ENCODE measurements at places on chromosomes 7 and 10.

GRCh38 chr7:15239801-15240200 lies 322.0 kb downstream of the AGMO start:
- no peak for DNase-seq

- no peak for DNase-seq
These were observed 527.6 kb downstream of the SORCS1 start for GRCh38 chr10:106636766-106637491.

DNA sequence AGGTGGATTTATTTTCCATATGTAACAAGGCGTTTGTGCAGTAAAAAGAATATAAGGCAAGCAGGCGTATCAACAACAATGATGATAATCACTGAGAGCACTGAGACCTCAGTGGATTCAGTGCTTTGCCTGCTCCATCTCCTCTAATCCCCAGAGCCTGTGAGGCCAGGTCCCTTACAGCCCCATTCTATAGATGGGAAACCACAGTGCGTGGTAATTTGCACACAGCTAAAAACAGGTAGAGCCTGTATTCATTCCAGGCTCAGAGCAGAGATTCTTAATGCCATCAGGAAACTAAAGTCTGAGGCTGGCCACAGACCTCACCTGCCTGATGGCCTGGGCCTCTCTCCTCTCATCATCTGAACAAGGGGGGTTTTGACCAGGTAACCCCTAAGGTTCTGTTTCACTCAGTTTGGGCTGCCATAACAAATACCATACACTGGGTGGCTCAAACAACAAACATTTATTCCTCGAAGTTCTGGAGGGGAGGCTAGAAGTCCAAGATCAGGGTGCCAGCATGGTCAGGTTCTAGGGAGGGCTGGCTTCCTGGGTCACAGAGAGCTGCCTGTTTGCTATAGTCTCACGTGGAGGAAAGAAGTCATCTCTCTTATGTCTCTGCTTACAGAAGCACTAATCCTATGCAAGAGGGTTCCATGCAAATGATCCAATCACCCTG lies 10.3 kb upstream of the RASSF4 start:
- DNase-seq = no peak

GRCh38 chr10:132021504-132022143 lies 39.9 kb upstream of the BNIP3 start:
- DNase-seq = no peak

DNA sequence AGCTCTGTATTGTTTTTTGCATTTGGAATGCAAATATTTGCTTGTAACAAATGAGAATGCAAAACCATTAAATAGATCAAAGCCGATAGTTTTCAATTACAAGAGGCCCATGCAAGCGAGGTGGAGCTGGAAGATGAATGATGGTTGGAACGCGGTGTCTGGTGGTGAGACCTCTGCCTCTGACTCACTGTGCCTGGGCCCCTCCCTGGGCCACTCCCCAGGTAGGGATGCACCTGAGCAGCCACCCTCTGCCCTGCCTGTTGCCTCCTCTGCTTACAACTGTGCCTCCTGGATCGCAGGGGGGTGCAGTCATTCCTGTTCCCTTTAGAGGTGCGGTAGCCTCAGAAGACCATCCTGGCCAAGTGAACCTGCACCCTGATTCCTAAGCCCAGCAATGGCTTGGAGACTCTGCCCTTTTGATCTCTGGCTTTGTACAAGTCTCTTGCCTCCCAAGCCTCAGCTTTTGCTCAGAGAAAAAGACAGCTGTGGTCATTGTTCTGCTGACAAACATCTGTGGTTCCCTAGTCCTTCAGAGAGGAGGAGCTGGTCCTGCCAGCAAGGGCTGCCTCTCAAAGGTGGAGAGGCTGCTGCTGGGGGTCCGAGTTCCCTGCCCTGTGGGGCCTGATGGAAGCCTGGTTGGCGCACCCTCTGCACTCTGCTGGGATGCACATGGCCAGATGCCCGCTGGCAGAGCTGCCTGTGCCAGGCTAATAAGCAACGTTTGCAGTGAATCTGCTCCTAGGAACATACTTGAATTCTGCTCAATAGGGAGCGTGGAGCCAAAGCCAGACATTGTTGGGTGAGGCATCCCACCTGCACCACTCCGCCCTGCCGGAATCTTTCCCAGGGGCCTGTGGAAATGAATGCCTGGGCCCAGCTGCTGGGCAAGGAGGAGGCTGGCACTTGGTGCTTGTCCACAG lies 126.3 kb upstream of the TCERG1L start:
- DNase-seq = no peak

DNA sequence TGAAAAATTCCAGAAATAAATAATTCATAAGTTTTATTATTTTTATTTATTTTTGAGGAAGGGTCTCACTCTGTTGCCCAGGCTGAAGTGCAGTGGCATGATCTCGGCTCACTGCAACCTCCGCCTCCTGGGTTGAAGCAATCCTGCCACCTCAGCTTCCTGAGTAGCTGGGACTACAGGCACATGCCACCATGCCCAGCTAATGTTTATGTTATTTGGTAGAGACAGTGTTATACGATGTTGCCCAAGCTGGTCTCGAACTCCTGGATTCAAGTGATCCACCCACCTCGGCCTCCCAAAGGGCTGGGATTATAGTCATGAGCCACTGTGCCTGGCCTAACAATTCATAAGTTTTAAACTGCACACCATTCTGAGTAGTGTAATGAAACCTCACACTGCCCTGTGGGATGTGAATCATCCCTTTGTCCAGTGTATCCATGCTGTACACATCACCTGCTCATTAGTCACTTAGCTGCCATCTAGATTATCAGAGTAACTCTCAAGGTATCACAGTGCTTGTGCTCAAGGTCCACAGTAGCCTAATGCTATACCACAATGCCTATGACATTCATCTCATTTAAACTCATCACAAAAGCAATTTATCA lies 17.9 kb downstream of the RTKN2 start:
- DNase-seq = no peak

DNA sequence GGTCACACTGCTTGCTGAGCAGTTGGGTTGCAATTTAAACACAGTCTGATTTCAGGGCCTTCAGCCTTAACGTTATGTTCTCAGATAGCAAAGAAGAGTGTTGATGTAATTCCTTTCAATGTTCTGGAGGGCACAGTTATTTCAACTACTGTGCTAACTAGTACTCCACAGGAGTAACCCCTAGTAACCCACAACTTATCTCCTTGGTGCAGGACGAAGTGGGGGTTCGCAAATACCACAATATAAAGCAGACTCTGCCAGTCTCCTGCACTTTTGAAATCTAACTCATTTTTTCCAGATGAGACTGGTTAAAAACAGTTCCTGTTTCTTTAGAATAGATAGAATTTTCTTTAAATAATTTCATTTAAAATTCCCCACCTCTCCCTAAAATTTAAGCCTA lies 47.1 kb upstream of the NCAPG2 start:
- peak; percentile 66 for DNase-seq

DNA sequence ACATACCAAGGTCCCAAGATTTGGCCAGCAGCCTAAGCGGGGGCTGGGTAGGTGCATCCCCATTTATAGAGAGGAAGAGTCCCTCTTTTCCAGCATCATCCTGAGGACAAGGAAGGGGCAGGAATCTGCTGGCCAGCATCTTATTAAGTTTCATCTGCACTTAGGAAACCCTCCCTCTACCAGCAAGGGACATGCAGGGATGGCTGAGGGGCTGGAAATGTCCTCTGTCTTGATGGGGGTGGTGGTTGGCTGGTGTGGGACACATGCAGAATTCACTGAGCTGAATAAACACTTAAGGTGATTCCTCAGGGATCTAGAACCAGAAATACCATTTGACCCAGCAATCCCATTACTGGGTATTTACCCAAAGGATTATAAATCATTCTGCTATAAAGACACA lies 42.1 kb downstream of the NOD1 start:
- no peak for DNase-seq

DNA sequence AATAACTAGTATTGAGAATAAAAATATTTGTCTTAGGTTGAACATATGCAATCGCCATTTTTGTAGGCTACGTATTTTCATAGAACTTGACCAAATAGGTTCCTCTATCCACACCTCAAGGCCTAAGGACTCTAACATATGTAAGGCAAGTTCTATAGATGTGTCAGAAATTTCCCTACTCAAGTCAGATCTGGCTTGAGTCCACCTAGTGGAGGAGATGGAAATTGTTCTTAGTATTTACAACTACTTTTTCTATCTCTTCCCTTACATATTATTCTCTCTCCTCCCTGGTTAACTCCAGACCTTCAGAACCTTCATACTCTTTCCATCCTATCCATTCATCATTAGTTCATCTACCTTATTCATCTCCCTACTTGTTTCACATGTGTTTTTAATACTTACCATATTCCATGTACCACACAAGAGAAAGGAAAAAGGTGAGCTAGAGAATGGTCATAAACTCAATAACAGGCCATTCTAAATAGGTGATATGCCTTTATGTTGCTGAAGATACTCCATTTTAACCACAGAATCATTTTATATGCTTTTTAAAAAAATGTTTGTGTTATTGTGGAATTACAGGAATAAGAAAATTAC lies 174.5 kb upstream of the HDAC9 start:
- peak; percentile 66 for DNase-seq

GRCh38 chr7:128863433-128863989 lies 855 bp downstream of the ATP6V1F start:
- DNase-seq = peak; percentile 66

- DNase-seq = no peak
These were observed 36.0 kb upstream of the SEMA3E start for GRCh38 chr7:83684928-83685327.

DNA sequence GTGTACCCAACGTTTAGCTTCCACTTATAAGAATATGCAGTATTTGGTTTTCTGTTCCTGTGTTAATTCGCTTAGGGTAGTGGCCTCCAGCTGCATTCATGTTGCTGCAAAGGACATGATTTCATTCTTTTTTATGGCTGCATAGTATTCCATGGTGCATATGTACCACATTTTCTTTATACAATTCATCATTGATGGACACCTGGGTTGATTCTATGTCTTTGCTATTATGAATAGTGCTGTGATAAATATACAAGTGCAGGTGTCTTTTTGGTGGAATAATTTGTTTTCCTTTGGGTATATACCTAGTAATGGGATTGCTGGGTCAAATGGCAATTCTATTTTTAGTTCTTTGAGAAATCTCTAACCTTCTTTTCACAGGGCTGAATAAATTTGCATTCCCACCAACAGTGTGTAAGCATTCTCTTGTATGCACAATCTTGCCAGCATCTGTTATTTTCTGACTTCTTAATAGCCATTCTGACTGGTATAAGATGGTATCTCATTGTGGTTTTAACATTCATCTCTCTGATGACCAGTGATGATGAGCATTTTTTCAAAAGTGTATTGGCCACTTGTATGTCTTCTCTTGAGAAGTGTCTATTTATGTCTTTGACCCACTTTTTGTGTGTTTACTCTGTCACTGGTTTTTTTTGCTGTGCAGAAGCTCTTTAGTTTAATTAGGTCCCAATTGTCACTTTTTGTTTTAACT lies 72.5 kb upstream of the CC2D2B start:
- no peak for DNase-seq

DNA sequence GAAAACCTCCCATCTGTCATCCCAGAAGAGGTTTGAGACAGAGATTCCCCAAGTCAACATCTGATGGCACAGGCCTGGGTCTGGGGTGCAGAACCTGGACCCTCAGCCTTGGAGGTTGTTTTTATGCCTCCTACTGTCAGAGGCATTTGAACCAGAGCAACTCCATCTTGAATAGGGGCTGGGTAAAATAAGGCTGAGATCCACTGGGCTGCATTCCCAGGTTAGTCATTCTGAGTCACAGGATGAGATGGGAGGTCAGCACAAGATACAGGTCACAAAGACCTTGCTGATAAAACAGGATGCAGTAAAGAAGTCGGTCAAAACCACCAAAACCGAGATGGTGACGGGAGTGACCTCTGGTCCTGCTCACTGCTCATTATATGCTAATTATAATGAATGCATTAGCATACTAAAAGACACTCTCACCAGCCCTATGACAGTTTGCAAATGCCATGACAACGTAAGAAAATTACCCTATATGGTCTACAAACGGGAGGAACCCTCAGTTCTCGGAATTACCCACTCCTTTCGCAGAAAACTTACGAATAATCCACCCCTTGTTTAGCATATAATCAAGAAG lies 92.0 kb downstream of the ITGA8 start:
- DNase-seq = no peak

GRCh38 chr7:47520406-47520805 lies 61.5 kb downstream of the TNS3 start:
- DNase-seq = no peak

- DNase-seq = no peak
These were observed 1.6 kb downstream of the DOCK1 start for GRCh38 chr10:126906704-126907422.

DNA sequence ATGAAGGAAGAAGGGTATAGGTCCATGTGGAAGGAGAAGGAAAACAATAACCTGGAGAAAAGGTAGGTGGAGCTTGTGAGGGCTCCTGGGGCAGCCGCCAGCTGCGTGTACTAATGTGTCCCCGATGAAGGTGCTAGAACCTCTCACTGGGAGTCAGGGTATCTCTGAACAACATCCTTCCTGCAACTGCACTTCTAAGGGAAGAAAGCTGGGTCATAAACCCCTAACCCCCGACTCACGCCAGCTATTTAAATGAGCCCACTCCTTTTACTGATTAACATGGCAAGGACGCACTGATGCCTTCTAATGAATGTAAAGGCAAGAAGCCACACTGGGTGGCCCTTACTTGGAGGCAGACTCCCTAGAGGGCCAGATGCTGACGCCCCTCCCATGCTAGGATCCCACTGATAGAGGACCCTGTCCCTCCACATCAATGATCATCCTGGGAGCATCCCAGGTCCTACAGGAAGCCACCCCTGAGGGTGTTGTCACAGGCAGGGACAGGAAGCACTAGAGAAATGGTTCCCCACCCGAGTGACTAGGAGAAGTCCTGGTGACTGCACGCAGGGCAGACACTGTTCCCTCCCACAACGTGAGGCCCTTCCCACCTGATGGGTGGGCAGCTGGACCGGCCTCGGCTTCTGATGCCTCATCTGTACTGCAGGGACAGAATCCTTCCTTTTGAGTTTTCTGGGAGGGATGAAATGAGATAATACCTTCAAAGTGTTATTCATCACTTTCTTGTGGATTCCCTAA lies 20.4 kb downstream of the JCAD start:
- DNase-seq = no peak

DNA sequence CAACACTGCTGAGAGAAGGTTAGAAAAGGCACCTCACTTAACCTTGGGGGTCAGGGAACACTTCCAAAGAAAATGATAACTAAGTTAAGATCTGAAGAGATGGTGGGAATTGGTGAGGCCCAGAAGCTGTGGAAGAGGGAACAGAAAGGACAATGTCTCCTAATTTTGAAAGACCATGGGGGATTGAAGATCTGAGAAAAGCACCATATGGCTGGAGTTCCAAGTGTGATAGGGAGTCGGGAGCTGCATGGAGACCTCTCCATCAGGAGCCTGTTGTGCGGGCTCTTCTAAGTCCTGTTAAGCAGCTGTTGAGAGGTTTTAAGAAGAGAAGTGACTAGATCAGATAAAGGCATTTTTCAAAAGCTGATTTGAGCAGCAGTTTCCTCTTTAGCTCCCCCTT lies 254.3 kb downstream of the CDK14 start:
- peak; percentile 12 for DNase-seq

GRCh38 chr10:77949167-77949566 lies 22.6 kb upstream of the DLG5 start:
- DNase-seq = no peak
